ENCODE measurements at places on chromosomes 2 and 18.

DNA sequence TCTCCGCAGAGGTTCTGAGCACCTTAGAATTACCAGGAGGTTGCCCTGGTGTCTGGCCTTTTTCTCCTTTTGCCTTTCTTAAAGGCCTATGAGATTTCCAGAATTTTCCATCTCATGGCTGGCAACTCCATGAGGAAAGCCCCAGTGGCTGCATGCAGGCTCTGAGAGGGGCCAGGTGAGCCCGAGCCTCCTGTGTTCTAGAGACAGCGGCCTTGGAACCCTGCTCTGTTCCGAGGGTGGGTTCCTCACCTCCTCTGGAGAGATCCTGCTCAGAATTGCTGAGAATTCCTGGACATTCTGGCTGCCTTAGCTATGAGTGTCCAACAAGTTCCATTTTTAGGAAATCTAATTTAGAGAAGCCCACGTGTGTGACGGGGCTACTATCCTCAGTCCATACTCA, 35.7 kb upstream of the HPCAL1 start:
- no peak for DNase-seq

- DNase-seq, result no peak
Measured at GRCh38 chr18:49023271-49023937, 72.6 kb upstream of the SMAD7 start.

- DNase-seq, result no peak
Measured at GRCh38 chr18:69596345-69596744, 195.7 kb downstream of the DOK6 start.

GRCh38 chr2:163401481-163401880, 334.3 kb downstream of the FIGN start:
- peak; percentile 64 for DNase-seq

DNA sequence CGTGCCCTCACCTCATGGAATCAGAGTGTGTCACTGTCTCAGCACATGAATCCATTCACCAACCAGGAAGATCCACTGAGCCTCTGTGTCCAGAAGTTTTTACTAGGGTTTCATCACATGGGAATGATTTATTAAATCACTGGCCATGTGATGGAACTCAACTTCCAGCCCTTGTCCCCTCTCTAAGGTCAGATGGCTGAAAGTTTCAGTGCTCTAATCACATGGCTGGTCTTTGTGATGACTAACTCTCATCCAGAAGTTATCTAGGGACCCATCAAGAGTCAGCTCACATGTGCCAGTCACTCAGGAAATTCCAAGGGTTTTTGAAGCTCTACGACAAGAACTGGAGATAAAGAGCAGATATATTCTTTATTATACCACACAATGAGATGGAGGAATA, 140.5 kb upstream of the GYPC start:
- no peak for DNase-seq
